Panc1 (cell line): ENCODE measurements at places on chromosomes 2 and 18. TPM values are rescaled to one million over a fixed set of nuclear protein-coding genes. Genes with fewer than 3 reads are reported as not detected.

Gene FBXO36
- 3.9 TPM for total RNA-seq

- no peak for DNase-seq
Observed at GRCh38 chr2:120936476-120937334, 201.0 kb downstream of the GLI2 start.

Gene SIX3
- total RNA-seq: 0.21 TPM

- no peak for DNase-seq
Observed at GRCh38 chr2:28334527-28334894, 58.1 kb upstream of the FOSL2 start.

Gene STARD6
- total RNA-seq: not detected

GRCh38 chr2:147002256-147002655 is 842.6 kb upstream of the ACVR2A start:
- DNase-seq: no peak

Gene ARHGAP15
- total RNA-seq: 0.41 TPM

DNA sequence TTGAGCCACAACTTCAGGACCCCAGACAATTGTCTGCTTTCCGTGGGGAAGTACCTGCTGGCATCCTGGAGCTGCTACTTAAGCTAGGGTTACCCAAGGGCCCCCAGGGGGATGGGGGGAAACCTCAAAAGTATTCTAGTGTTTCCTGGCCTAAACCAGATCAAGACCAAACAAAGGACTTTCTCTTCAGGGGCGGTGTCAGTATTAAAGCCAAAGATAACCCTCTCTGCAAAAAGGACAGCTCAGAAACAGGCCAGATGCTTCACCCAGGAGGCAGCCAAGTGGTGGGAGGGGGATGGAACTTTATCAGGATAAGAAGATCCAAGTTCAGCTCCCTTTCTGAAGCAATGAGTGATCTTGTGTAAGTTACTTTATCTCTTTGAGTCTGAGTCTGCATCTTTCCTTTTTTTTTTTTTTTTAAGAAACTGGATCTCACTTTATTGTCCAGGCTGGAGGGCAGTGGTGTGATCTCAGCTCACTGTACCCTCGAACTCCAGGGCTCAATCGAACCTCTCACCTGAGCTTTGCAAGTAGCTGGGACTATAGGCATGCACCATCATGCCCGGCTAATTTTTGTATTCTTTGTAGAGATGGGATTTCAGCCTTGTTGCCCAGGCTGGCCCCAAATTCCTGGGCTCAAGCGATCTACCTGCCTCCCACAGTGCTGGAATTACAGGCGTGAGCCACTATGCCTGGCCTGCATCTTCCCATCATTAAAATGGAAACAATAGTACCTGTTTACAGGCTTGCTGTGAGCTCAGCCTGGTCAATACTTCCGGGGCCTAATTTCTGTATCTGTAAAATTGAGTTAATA is 151.8 kb upstream of the PTPRM start:
- DNase-seq: no peak

Gene AOX1
- 3.0 TPM for total RNA-seq

- DNase-seq: no peak
Observed at GRCh38 chr2:26687328-26687727, 5.2 kb upstream of the KCNK3 start.

Gene REEP1
- 0.23 TPM for total RNA-seq

- DNase-seq: no peak
Observed at GRCh38 chr18:11520536-11520935, 88.9 kb upstream of the SLC35G4 start.

GRCh38 chr2:139403948-139404347 is 623.8 kb upstream of the NXPH2 start:
- no peak for DNase-seq

DNA sequence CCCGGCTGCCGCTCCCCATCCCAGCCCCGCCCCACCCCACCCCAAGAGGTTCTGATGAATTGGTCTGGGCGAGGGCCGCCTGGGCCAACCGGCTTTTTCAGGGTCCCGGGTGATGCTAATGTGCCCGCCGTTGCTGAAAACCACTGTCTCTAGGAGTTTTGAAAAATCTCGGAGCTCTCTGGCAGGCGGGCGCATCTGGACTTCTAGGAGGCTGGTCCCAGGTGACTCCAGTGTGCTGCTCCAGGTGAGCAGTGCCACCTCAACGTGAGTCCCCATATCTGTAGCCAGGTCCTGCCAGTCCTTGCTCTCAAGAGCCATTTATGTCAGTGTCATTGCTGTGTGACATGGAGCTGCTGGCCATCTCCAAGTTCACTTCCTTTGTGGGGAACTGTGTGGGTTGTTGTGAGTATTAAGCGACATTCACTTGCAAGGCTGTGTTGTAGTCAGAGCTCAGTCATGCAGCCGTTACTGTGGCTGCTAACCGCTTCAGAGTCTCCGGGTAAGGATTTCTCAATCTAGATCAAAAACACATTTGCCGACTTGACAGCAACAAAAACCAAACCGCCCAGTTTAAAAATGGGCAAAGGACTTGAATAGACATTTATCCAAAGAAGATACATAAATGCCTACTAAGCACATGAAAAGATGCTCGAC is at the start of gene RFX8:
RFX8 (minus strand) TSS at position 382 of the 654 bp plus-strand sequence. CDS start 8,264 bp downstream, outside the sequence.
- DNase-seq: no peak
